Neural cell (in vitro differentiated cells): ENCODE measurements at places on chromosomes 6 and 20. TPM values are rescaled to one million over a fixed set of nuclear protein-coding genes. Genes with fewer than 3 reads are reported as not detected.

Gene NMBR
- not detected in 2 replicates for polyA plus RNA-seq

Gene PSORS1C2
- not detected in 2 replicates for polyA plus RNA-seq

Gene WFDC5
- not detected in 2 replicates for polyA plus RNA-seq

Gene KIAA1586
- polyA plus RNA-seq = 27.1 and 34.4 TPM in 2 replicates

Gene LPA
- not detected in 2 replicates for polyA plus RNA-seq

Gene FAM184A
- 41.9 and 47.5 TPM in 2 replicates for polyA plus RNA-seq

Gene SLC24A3
- 6.5 and 7.4 TPM in 2 replicates for polyA plus RNA-seq

Gene SLC12A5
- 53.1 and 74.4 TPM in 2 replicates for polyA plus RNA-seq

Gene UST
- 6.3 and 7.5 TPM in 2 replicates for polyA plus RNA-seq

Gene TTBK1
- polyA plus RNA-seq = 4.2 and 6.8 TPM in 2 replicates

Gene RAB44
- polyA plus RNA-seq = not detected in 2 replicates

Gene GINS1
- polyA plus RNA-seq = 3.8 and 4.5 TPM in 2 replicates

Gene GRIK2
- 103 and 106 TPM in 2 replicates for polyA plus RNA-seq
